ENCODE measurements at places on chromosomes 11 and 22.

GRCh38 chr11:112121981-112122615 lies 35.4 kb downstream of the SDHD start:
- DNase-seq: no peak

- no peak for DNase-seq
Measured at GRCh38 chr11:17752144-17752543, 17.6 kb downstream of the KCNC1 start.

DNA sequence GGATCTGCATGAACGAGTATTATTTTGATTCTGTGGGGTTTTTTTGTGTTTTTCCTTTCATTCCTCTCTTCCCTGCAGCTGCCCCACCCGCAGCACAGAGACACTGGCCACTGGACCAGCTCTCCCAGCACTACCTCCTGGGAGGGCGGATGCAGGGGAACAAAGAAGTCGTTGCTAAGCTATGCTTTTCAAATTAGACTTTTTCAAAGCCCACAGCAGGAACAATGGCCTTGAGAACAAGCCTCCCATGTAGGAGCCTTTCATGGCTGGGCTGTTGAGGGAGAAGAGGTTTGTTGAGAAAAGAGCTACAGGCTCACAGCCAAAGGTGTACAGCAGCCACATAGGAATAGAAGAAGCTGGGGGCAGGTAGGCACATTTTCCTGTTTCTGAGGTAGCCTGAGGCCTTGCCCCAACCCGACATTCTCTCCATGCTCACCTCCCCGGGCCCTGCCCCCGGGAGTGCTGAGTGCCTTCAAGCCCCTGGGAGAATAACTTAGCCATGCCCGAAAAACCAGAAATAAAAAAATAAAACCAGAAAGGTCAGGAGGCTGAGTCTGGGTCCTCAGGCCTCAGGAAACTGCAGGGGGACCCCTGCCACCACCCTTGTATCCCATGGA lies 20.5 kb upstream of the SYT12 start:
- no peak for DNase-seq

DNA sequence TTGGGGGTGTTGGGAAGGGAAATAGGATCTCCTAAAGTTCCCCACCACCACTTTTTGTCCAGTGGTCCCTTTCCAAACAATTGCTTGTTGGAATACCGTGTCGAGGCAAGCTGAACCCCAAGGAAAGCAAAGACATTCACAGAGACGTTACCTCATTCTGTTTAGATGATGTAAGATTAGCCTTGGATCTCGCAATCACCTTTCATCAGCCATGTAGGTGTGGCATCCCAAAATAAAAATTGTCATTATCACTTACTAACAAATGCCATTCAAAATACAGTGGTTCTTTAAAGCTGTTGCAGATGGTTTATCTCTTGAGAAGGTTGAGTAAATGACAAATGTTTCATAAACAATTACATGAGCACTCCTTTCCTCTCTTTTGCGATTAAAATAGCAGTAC lies 86.5 kb upstream of the SLC25A18 start:
- DNase-seq: no peak

DNA sequence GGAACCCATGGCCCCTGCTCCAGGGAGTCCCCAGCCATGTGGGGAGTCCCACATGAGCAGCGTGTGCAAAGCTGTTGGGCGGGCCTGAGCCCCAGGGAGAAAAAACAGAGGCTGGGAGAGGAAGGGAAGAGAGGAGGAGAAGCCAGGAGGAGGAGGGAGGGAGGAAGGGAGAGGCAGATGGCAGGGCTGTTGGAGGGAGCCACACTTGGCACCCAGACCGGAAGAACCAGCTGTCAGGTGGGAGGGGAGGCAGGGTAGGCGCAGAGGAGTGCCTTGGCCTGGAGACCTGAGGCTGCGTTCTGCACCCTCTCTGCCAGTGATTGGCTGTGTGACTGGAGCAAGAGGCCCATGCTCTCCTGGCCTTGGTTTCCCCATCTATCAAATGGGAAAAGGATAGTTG lies 6.7 kb downstream of the SYNGR1 start:
- no peak for DNase-seq

DNA sequence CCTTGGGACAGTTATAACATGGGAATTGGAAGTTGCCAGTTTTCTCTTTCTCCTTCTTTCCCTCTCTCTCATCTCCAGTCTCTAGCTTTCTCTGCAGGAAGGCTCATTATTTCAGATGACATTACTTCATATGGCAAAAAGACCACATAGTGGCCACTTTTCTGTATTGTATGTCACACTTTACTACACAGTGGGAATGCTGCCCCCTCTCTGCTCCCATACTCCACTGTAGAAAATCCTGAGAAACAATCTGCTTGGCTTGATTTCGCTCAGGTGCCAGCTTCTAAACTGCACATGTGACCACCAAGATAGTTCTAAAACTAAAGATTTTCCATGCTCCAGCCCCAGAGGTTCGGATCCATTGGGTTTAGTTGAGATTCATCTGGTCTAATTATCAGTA lies 860.7 kb upstream of the CCDC90B start:
- no peak for DNase-seq

GRCh38 chr11:68186061-68186460 lies 27.0 kb downstream of the KMT5B start:
- no peak for DNase-seq

DNA sequence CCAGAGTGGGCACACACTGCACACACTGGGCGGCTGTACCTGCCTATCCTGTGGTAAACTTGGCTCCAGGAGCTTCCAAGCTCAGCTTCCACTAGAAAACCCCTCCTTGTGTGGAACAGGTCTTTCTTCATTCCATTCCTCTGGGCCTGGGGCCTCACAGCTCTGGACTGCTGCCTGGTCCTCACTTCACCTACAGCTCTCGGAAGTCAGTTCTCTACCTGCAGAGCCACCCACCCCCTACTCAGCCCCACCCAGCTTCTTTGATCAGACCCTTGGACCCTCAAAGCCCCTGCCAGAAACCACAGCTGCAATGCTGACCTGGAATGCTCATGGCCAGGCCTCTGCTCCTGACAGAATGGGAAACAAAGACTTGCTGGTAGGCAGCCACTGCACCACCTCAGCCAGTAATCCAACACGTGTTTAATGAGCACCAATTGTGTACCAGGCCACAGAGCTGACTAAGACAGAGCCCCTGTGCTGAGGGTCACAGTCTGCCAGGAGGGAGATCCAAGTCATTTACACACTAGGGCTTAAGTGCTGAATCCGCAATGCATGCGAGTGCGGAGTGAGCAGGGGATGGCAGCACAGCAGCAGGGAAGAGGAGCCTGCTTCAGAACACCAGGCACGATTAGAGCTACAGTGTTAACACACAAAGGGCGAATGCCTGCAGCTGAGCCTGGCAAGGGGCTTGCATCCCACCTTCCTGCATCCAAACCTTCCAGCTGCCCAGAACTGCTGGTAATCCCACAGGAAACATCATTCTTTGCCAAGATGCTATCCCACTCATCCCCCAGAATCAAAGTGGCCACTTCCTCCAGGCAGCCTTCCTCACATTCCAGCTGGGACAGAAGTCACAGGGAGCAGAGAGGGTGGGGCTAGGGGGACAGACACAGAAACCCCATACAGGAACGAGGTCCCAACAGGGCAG lies 4.6 kb downstream of the GNB1L start:
- DNase-seq: no peak

- no peak for DNase-seq
Measured at GRCh38 chr11:111456859-111457730, 55.1 kb downstream of the BTG4 start.

GRCh38 chr11:66843776-66844495 lies 695 bp downstream of the RCE1 start:
- no peak for DNase-seq

DNA sequence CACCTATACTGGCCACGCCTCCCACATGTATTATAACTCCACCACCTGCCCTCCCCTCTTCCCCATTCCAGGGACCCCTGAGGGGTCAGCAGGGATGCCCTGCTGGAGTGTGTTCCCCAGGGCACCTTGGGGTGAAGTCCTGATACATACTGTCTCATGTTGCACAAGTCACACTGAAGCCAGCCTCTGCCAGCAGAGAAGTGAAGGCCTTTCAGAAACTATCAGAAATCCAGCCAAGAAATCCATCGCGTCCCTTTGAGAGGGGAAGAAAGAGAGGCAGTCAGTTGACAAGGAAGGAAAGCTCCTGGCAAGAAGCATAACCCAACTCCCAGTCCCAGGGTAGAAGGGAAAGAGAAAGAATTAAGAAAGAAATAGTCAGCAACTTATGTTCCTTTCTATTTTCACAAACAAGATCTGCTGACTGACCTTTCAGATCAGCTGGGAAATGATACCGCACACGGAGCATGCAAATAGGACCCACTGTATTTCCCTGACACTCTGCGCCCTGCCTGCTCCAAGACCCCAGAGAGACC lies 45.2 kb downstream of the SC5D start:
- no peak for DNase-seq

DNA sequence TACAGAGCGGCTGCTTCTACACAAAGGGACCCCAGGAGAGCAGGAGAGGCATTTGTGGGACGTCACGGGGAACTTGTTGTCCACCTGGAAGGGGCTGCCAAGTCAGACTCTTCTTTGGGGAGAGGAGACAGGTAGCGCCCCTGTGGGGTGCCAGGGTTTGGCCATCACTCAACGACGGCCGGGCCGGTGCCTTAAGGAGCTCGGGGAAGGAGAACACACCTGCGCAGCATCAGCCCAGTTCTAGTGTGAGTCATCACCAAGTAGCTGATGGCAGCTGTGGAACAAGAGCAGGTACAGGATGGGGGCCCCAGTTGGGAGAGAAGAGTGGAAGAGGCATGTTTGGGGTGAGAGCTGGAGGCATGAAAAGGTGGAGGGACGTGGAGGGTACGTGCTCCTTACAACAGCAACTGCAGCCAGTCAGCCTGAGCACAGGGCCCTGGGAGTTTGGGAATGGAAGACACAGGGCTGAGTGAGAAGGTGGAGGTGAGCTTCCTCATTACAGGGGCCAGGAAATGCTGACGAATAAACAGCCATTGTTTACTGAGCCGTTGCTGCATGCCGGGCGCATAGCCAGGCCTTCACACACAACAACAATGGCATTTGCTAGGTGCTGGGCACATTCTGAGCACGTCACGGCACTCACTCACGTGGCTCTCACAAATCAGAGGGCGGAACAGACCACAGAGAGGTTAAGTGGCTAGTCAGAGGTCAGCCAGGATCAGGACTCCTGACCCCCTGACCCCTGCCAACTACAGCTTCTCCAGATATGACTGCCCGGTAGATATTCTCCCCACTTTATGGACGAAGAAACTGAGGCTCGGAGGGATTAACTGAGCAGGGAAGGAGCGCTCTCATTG lies 29.1 kb upstream of the TP53I11 start:
- no peak for DNase-seq

- DNase-seq: no peak
Measured at GRCh38 chr11:77506857-77507256, 33.0 kb upstream of the PAK1 start.

GRCh38 chr22:39690881-39691605 lies 120.5 kb downstream of the CACNA1I start:
- no peak for DNase-seq

- DNase-seq: no peak
Measured at GRCh38 chr11:61666684-61667297, 13.4 kb upstream of the DAGLA start.

GRCh38 chr11:63146581-63146980 lies 2.6 kb upstream of the SLC22A24 start:
- no peak for DNase-seq

DNA sequence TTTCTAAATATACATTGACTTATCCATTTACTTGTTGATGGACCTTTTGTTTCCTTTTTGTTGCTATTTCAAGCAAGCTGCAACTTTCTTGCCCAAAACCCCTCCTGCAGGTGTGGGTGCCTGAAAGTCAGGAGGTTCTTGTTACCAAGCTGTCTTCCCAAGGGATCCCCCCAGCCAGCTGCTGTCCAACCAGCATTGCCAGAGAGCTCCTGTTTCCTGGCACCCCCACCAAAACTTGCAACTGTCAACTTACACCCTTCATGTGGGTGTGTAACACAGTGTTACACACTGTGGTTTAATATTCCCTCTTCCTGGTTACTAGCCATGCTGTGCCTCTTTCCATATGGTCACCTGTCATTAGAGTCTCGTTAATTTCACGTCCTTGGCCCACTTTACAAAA lies 1.6 kb upstream of the KRTAP5-1 start:
- no peak for DNase-seq

DNA sequence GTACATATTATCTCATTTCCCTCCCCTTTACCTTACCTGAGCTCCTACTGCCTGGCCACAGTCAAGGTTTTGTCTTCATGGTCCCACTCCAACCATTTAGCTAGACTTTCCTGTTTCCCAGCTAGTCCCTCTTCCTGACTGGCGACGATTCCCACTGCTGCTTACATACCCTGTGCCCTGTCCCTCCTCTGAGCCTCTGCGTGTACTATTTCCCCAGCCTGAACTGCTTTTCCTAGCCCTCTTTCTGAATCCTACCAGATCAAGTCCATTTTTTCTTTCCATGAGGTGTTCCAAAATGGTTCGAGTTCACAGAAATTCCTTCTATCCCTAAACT lies 23.4 kb downstream of the MRPL16 start:
- DNase-seq: no peak

DNA sequence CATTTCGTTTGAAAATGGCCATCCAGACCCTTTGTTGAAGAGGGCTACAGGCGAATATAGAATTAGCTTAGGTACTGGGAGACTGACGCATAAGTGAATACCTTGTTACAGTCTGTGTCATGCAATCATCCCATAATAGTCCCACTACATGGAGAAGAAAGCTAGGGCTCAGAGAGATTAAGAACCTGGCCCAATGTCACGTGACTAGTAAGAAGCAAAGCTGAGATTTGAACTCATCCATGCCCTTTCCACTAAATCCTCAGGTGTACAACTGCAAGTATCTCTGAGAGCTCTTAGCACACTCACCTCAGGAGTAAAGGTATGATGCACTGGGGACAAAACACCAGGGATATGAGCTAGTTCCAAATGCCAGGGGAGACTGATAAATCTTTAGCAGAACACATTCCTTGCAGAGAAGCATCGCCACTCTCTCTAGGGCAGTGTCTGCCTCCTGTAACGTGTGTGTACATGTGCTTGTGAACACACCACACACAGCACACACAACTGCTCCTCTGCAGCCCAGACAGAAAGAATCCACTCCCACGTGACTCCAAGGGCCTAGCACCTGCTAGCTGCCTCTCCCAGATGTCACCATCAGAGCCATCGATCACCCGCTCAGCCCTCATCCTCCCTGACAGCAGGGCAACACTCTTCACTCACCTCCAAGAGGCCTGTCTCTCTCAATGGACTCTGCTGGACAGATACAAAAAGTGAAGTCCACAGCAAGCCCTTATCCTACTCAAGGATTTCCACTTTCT lies 402.8 kb downstream of the NXPE2 start:
- DNase-seq: no peak

DNA sequence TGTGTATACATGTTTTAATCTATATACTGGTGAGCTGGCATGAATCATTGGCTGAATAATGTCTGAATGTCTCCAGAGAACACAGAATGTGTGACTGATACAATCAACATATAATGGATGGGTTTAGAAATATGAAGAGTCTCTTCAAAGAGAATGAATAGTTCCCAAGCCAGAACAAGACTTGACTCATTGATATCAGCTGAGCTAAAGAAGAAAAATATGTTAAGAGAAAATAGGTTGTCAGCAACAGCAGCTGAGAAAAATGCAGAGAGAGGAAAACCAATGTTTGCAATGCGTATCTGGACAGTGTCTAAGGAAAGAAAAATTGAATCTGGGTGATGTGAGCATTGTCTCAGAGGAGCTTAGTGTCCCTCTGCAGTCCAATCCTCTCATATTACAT lies 1281.8 kb upstream of the TENM4 start:
- no peak for DNase-seq

Data from AG04449 (cell line).